Muscle of back (tissue), 13 donors: ENCODE measurements at places on chromosomes 13 and 19.

DNA sequence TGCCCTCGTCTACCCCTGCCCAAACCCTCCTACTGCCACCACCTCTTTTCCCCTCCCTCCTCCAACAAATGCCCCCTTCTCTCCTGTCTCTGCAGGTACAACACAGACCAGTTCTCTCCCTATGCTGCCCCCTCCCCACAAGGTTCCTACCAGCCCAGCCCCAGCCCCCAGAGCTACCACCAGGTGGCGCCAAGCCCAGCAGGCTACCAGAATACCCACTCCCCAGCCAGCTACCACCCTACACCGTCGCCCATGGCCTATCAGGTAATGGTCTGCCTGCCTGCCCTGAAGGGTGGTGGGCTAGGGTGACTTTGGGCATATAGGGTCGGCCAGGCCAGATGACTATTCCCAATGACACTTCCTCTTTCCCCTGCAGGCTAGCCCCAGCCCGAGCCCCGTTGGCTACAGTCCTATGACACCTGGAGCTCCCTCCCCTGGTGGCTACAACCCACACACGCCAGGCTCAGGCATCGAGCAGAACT is 6.5 kb upstream of the TIMM50 start:
- DNase-seq: no peak

DNA sequence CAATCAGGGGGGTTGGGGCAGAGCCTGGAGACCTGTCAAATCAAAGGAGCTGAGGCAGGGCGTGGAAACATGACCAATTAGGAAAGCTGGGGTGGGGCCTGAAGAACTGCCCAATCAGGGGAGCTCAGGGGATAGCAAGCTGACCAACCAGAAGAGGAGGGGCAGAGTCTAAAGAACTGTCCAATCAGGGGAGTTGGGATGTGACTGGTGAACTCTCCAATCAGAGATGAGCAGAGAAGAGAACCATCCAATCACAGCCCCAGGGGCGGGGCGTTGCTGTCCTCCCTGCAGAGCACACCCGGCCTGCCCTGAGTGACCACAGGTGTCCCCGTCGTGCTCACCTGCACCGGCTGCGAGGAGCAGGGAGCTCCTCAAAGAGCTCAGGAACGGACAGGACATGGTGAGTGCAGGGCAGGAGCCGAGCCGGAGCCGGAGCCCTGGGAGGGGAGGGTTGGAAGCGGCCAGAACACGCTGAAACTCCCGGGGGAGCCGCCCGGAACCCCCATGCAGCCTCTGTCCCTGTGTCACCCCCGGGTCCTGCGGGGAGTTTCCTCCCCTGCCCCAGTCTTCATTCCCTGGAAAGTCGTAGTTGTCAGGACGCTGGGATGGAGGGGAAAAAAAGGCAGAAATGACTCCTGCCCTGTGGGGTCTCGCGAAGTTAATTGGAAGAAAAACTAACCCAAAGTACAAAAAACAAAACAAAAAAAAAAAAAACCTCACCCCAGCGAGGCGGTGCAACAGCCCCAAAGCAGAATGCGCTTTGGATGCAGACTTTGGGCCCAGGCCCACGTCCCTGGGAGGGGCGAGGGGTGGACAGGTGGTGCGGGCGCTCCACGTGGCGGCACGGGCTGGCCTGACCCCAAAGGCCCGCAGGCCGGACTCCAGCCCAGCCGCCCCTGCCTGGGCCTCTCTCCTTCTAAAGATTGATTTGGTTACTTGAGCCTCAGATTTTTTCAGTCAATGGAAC is at the start of gene ZNF556:
TSS of gene ZNF556 (plus strand) at position 311 of the 967 bp plus-strand sequence. CDS start at position 398, 87 bp downstream.
- DNase-seq: peak; percentile 76

DNA sequence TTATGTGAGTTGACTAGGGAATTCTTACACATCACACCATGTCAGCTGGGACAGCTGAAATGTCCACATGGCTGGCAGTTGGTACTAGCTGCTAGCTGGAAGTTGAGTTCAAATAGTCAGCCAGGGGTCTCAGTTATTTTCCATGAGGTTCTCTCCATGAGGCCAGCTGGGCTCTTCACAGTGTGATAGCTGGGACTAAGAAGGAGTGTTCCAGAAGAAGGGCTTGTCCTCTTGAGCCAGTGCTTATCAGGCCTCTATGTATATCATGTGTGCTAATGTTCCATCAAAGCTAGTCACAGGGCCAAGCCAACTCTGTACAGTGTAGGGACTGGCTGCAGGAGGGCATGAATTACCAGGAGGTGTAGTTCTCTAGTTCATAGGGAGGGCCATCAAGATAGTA is 11.8 kb downstream of the USPL1 start:
- DNase-seq: no peak

DNA sequence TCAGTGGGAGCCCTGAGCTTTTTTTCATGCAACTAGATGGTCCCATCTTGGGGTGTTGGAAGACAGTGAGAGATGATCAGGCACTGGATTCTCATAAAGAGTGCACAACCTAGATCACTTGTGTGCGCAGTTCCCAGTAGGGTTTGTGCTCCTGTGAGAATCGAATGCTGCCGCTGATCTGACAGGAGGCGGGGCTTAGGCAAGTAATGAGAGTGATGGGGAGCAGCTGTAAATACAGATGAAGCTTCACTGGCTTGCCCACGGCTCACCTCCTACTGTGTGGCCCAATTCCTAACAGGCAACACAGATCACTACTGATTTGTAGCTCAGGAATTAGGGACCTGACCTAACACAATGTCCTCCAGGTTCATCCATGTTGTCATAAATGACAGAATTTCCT is 43.6 kb upstream of the UBAC2 start:
- DNase-seq: no peak

GRCh38 chr19:14112051-14112808 is 5.3 kb downstream of the PRKACA start:
- no peak for DNase-seq

DNA sequence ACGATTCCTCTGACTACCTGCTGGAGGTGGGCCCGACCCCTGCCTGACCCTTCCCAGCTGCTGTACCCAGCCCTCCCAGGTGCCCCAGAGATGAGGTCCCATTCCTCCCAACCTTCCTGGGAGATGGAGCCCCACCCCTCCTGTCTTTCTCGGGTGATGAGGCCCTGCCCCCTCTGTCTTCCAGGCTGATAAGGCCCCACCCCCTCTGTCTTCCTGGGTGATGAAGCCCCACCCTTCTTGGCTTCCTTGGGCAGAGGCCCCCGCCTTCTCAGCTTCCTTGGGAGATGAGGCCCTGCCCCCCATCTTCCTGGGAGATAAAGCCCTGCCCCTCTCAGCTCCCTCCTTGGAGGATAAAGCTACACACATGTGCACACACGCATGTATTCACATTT is 47.9 kb downstream of the CERS4 start:
- no peak for DNase-seq

DNA sequence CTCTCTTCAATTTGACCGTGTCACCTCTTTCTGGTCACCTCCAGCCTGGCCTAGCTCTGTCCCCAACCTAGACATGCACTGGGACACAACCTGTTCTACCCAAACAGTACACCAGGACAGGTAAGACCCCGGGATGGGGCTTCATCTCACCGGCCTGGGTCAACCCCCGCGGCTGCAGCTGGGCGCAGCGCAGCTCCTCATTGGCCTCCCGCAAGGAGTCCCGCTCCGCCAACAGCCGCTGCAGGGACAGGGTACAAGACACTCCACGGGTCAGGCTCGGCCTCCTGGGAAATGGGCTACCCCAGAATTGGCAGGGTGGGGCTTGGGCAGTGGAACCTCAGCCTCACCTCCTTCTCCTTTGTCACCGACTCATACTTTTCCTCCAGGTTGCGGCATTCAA is 7.7 kb downstream of the HOOK2 start:
- no peak for DNase-seq

DNA sequence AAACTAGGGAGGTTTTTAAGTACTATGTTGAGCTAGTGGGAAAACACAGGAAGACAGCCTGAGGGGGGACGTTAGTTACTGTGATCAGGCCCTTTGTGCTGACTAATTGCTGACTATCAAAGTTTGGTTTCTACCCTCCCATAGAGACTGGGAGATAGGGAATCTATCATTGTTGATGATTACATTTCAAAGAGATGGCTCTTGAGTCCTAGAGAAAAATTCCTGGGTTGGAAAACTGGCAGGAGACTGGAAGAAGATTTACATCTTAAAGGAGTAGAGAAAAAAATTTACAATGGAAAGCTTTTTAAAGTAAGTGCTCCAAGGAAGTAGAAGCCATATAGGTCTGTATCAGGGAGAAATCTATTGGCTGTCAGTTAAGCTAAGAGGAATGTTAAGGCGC is 522.0 kb upstream of the KLHL1 start:
- no peak for DNase-seq

DNA sequence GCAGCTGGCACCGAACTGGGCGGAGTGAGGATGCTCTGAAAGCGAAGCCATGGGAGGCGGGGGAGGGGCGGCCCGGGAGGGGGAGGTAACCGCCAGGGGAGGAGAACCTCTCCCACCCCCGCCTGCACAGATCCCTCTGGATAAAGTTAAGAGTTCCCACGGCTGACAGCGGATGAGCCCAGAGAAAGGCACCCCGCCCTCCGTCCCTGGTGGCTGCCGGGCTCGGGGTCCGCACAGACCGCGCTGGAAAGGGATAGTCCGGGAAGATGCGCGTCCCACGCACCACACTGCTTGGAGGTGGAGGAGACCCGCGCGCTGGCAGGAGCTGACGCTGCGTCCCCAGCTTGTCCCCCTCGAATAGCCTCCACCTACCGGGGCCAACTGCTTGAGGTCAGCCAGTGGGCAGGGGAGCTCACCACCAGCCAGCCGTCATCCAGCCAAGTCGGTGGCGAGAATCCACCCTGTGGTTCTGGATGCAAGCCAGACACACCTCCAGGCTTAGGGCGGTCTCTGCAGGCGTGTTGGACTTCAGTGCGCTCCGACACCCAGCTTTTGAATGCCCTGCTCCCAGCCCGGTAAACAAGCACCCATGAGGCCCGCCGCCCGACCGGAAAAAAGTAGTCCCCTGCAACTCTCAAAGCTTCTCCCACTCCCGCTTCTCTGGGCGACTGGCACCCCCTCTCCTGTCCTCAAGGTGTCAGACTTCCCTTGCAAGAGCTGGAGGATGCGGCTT is at the start of gene TRPC4:
TSS of gene TRPC4 (minus strand) at position 17 of the 733 bp plus-strand sequence. CDS start 86,439 bp downstream, outside the sequence.
- DNase-seq: peak; percentile 27

- no peak for DNase-seq
Measured at GRCh38 chr13:43938449-43938848, 58.7 kb downstream of the LACC1 start.
